ENCODE measurements at places on chromosomes 11 and 22.

DNA sequence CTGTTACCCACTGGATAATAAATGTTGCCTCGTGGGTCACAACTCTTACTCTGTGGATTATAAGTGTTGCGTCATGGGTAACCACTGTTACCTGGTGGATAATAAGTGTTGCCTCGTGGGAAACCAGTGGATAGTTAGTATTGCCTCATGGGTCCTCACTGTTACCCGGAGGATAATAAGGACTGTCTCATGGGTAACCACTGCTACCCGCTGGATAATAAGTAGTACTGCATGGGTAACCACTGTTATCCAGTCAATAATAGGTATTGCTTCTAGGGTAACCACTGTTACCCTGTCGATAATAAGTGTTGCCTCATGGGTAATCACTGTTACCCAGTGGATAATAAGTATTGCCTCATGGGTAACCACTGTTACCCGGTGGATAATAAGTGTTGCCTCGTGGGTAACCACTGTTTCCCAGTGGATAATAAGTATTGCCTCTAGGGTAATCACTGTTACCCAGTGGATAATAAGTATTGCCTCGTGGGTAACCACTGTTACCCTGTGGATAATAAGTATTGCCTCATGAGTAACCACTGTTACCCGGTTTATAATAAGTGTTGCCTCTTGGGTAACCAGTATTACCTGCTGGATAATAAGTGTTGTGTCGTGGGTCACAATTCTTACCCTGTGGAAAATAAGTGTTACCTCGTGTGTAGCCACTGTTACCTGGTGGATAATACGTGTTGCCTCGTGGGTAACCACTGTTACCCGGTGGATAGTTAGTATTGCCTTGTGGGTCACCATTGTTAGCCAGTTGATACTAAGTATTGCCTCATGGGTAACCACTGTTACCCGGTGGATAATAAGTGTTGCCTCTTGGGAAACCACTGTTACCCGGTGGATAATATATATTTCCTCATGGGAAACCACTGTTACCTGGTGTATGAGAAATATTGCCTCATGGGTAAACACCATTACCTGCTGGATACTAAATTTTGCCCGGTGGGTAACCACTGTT lies 15.7 kb upstream of the NXPE4 start:
- DNase-seq = no peak

DNA sequence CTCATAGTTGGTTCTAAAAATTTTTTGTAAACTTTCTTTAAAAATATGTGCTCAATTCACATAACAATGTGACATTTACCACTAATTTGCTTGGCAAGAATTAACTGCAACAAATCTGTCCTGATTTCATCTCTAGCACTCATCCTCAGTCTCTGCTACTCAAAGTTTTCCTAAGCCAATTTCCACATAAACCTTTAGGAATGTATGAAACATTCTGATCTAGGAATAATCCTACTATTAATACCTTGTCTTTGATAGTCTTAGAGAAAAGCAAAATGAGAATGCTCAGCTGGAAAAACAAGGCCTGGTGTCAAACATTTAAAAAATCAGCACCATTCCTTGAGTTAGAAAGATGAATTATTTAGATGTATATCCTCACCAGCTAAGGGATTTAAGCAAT lies 114.3 kb downstream of the CD44 start:
- no peak for DNase-seq

DNA sequence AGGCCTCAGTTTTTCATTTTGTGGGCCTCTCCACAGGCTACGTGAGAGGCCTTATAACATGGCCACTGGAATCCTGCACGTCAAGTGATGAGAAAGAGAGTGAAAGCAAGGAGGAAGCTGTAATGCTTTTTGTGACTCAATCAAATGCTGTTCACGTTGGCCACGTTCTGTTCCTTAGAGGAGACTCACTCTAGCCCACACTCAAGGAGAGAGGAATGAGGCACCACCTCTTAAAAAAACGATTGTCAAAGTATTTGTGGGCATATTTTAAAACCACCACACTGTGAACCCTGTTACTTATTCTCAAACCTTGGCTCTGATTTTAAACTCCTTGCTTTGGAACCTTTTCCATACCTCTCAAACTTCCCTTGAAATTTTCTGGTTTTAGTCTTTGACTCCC lies 705.0 kb downstream of the NELL1 start:
- no peak for DNase-seq

DNA sequence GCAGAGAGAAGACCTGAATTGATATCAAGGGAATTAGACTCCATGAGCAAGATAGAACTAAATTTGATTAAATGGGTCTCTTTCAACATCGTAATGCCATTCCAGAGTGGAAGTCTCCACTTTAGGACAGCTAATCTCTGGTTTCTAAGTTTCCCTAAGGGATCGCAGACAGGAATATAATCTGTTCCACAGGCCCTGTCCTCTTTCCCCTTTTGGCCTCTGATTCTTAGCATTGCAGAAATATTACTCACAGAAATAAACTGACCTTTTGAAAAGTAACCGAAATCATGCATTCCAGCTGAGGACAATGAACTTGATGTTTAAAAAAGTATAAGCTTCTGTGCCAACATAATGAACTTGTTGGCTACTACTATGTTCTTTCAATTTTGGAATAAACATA lies 227.8 kb downstream of the ETS1 start:
- DNase-seq = no peak

- DNase-seq = no peak
Measured at GRCh38 chr11:118894192-118894591, 10.5 kb downstream of the CXCR5 start.

- no peak for DNase-seq
Measured at GRCh38 chr22:30909306-30909705, 59.3 kb downstream of the MORC2 start.

- DNase-seq = no peak
Measured at GRCh38 chr11:44589301-44589700, 23.8 kb downstream of the CD82 start.

GRCh38 chr11:10298342-10298741 lies 4.3 kb upstream of the SBF2 start:
- DNase-seq = peak; percentile 61

DNA sequence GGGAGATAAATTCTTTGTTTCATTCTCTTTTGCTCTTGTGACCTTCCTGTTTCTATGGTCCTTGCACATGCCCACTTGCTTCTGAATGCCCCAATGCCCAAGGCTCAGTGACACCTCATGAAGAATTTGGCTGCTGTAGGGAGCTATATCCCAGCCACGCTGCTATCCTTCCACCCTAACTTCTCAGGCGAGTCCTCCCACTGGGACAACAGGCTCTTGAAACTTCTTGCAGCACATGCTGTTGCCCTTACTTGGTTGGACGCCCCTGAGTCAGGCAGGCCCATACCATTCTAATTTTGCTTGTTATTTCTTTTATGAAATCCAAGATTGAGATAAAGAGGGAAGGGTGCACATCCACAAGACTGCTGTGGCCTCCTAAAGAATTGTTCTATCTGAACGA lies 57.6 kb upstream of the BLID start:
- DNase-seq = no peak

DNA sequence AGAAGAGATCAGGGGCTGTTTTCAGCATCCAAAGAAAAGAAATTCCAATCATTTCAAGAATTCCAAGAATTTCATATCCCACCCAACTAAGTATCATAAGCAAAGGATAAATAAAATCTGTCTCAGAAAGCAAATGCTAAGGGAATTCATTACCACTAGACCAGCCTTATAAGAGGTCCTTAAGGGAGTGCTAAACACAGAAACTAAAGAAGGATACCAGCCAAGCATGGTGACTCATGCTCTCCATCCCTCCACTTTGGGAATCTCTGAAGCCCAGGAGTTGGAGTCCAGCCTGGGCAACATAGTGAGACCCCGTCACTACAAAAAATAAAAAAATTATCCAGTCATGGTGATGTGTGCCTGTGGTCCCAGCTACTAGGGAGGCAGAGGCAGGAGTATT lies 17.8 kb downstream of the FADD start:
- DNase-seq = no peak

DNA sequence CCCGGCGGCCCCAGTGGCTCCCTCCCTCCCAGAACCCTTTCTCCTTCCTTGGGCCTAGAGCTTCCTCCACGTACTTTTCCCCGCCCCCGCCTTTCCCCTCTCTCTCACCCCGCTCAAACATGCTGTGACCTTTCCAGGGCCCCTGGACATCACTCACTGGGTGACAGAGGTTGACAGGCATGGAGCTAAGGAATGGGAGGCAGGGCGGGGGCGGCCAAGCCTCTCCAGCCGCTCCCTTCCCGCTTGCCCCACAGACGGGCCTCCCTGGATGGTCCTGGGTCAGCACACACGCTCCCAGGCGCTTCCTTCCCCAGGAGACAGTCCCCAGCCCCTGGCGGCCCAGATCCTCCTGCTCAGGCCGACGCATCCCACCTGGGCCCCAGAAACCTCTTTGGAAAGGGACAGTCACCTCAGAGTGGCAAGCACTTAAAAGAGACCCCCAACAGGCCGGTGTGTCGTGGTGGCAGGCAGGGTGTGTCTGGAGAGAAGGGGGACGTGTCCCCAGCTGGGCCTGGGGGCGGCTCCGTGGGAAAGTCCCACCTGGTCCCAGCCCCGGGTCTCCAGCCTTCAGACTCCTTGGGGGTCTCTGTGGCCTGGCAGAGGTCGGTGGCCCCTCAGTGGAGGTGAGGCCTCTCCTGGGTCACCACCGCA lies 8.8 kb downstream of the H19 start:
- no peak for DNase-seq

DNA sequence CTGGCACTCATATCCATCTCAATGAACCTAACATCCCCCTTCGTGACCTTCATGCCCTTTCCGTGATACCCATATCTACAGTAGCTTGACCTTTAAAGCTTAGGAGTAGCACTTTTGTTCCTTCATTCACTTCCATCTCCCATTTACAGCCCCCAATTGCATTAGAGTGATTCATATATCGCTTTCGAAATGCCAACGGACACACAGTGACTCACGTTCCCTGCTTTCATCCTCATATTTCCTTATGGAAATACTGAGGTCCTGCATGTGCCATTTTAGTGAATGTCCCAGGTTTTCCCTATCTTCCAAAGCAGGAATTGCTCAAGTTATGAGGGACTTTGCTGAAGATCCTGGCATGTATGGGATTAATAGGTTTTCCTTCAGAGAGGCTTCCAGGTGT lies 44.3 kb upstream of the CEP126 start:
- DNase-seq = no peak

DNA sequence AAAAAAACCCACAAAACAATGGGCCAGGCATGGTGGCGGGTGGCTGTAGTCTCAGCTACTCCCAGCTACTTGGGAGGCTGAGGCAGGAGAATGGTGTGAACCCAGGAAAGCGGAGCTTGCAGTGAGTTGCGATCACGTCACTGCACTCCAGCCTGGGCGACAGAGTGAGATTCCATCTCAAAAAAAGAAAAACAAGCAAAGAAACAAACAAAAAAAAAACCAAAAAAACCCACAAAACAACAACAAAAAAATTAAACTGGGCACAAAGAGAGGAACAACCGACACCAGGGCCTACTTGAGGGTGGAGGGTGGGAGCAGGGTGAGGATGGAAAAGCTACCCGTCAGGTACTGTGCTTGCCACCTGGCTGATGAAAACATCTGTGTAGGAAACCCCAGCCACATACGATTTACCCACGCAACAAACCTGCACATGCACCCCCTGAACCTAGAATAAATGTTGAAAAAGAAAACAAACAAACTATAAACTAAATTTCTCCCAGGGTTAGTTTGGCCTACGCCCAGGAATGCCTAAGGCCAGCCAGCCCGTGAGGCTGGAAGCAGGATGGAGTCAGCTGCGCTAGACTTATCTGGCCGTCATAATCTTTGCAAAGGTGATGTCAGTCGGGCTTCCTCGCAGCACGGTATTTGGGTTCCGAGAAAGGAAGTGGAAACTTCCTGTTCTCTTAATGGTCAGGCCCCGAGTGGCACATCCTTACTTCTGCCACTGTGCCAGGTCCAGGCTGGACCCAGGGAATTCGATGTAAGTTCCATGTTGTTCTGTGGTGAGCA lies 21.9 kb upstream of the CYB5R3 start:
- no peak for DNase-seq

DNA sequence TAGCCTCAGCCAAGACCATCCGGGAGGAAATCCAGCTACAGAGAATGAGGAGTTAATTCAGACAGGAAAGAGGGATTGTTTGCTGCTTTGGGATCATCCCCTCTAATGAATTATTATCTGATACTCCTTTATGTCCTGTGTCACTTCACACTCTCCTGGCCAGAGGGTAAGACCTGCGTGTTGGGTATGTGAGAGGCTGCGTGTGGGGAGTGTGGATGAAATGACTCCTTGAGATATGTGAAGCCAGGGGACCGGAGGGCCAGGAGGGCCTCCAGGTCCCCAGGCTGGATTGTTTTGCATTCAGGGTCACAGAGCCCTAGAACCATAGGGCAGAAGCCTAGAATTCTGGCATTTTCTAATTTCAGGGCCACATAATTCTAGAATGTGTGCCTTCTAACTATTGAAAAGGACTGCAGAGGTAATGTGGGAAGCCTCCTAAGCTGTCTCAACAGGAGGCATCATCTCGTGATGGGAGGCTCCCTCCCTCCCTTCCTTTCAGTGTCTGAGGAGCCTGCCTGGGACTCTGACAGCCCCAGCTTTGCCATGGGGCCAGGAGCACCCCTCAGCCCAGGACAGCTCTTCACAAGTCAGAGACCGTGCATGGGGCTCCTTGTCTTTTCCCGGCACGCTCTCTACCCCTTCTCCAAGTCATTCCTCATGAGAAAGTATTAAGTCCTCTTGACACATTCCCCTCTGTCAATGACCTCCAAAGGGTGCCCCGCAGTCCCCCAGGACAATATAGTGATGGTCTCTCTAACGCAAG lies 3.7 kb downstream of the TPBGL start:
- no peak for DNase-seq

DNA sequence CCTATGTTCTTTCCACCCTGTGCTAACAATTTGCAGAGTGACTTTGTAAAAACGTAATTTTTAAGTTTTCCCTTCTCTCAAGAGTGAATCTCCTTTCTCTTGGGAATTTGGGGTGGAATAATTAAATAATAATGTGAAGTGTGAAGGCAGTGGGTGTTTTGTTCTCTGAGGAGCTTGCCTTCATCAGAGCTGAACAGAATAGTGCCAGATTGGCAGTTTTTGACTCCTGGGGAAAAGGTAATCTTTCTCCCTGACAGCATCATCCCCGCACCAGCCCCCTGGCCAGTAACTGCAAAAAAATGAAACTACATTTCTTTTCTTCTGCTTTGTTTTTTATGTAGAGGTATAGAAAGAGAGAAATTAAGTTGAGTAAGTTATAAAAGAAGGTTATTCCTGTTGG lies 59.9 kb downstream of the MUC15 start:
- no peak for DNase-seq

- DNase-seq = no peak
Measured at GRCh38 chr11:64724863-64725532, 2.0 kb upstream of the NRXN2 start.
